ENCODE measurements at places on chromosomes 3 and 15.

GRCh38 chr3:178982137-178982536, 89.5 kb downstream of the ZMAT3 start:
- H3K4me3 ChIP-seq: no peak overlapping the region
- no peaks in the 10 kb centered on the region for H3K4me1 ChIP-seq
- DNase-seq: no peak
- H3K27ac ChIP-seq: no peak overlapping the region
- H3K27me3 ChIP-seq: no peaks in the 10 kb centered on the region

- DNase-seq: no peak
- no peak overlapping the region for H3K4me3 ChIP-seq
- no peaks in the 10 kb centered on the region for H3K36me3 ChIP-seq
- no peaks in the 10 kb centered on the region for H3K4me1 ChIP-seq
- no peaks in the 10 kb centered on the region for H3K27me3 ChIP-seq
Observed at GRCh38 chr3:195450731-195451229, 8.0 kb upstream of the ACAP2 start.

DNA sequence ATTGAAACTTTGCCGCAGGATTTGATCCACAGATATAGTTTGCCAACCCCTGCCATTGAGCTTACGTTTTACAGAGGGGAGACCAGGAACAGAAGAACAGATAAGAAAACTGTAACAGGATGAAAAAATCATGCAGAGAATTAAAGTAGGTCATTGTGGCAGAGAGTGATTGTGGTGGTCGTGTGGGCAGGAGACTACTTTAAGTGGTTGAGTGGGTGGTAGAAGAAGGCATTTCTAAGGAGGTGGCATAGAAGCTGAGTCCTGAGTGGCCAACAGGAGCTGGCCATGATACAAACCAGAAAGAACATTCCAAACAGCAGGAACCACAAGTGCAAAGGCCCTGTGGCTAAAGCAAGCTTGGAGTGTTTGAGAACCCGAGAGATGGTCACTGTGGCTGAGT, 34.5 kb downstream of the COLQ start:
- no peak overlapping the region for H3K27ac ChIP-seq
- no peaks in the 10 kb centered on the region for H3K36me3 ChIP-seq
- DNase-seq: no peak
- no peaks in the 10 kb centered on the region for H3K27me3 ChIP-seq
- no peaks in the 10 kb centered on the region for H3K4me1 ChIP-seq

DNA sequence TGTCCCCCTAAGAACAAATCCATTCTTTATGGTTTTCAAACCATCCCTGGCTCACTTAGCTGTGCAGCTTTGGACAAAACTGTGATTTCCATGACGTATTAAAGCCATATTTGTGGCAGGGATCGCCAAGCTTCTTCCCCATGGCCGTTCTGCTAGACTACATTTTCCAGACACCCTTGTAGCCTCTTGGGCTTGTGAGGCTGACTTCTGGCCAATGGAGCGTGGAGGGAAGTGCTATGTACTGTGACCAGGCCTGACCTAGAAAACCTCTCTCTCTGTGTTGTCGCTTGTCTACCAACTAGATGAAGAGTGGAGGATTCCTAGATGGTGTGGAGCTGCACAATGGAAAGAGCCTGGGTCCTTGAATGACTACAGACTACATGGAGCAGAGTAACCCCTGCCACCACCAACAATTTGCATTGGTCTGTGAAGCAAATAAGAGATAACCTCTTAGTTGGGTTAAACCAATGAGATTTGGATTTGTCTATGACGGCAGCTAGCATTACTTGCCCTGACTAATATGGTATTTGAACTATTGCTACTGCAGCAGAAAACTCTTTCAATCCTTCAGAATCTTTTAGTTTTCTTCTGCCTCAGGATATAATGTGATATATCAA, 22.1 kb upstream of the MGLL start:
- H3K4me1 ChIP-seq: no peaks in the 10 kb centered on the region
- DNase-seq: no peak
- H3K27me3 ChIP-seq: no peaks in the 10 kb centered on the region
- no peak overlapping the region for H3K4me3 ChIP-seq
- no peak overlapping the region for H3K27ac ChIP-seq

GRCh38 chr15:65072617-65073016, 3.9 kb upstream of the KBTBD13 start:
- no peak for DNase-seq
- H3K27me3 ChIP-seq: no peaks in the 10 kb centered on the region
- H3K27ac ChIP-seq: no peak overlapping the region
- no peak overlapping the region for H3K4me3 ChIP-seq

GRCh38 chr15:96402403-96402802, 71.9 kb downstream of the NR2F2 start:
- H3K4me1 ChIP-seq: no peaks in the 10 kb centered on the region
- no peak overlapping the region for H3K27ac ChIP-seq
- H3K27me3 ChIP-seq: no peaks in the 10 kb centered on the region
- no peaks in the 10 kb centered on the region for H3K36me3 ChIP-seq

DNA sequence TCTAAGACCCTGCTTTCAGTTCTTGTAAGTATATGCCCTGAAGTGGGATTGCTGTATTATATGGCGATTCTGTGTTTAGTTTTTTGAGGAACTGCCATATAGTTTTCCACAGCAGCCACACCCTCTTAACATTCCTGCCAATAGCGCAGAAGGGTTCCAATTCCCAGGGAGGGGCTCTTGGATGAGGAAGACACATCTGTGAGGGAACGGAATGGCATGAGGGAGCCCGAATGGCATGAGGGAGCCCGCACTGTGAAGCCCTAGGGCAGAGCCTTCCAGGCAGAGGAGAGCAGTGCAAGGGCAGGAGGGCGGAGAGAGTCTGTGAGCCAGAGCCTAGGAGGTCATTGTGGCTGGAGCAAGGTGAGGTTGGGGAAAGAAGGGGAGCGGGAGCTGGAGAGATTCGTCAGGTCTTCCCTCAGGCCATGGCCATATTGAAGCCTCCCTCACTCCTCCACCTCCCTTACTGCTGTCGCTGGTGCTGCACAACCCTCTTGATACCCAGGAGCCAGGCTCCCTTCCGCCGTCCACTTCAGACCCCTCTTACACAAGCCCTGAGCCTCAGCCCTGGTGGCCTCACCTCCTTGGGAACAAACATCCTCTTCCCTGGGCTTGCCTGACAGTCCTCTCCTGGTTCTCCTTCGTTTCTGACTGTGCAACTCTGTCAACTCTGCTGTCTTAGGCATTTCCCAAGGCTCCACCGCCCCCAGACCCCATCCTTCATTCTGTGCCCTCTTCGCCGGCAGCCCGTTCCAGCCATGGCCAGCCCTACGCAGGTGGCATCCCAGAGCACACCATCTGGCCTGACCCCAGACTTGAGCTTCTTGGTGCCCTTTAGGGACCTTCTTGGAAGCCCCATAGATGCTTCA, 51.4 kb downstream of the FGD5 start:
- H3K27ac ChIP-seq: no peak overlapping the region
- no peak overlapping the region for H3K4me3 ChIP-seq
- DNase-seq: peak; percentile 35
- no peaks in the 10 kb centered on the region for H3K27me3 ChIP-seq
- no peaks in the 10 kb centered on the region for H3K36me3 ChIP-seq

- H3K4me3 ChIP-seq: no peak overlapping the region
- no peaks in the 10 kb centered on the region for H3K36me3 ChIP-seq
- DNase-seq: no peak
- H3K27ac ChIP-seq: peak overlapping the region; percentile 68
- no peaks in the 10 kb centered on the region for H3K27me3 ChIP-seq
Observed at GRCh38 chr15:89666184-89666857, 11.1 kb upstream of the KIF7 start.

DNA sequence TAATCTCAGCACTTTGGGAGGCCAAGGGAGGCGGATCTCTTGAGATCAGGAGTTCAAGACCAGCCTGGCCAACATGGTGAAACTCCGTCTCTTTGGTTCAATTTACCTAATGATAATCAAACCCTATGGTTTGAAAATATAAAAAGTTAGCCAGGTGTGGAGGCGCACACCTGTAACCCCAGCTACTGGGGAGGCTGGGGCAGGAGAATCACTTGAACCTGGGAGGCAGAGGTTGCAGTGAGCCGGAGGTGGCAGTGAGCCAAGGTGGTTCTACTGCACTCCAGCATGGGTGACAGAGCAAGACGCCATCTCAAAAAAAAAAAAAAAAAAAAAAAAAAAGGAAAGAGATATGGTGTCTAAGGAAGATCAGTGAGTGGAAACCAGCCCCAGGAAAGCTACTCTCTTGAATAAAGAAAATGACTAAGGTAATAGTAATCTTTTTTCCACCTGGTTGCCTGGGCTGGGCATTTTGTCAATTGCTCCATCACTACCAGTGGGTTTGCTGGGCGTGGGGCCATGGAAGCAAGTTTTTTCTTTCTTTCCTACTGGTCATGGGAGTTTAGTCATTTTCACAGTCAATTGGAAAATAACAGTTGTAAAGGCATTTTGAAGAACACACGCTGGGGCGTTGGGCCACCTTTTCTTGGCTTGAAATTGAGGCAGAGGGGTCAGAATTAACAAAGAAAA, 387.6 kb upstream of the RGMA start:
- H3K27me3 ChIP-seq: no peaks in the 10 kb centered on the region
- H3K4me1 ChIP-seq: no peaks in the 10 kb centered on the region
- DNase-seq: no peak
- no peaks in the 10 kb centered on the region for H3K36me3 ChIP-seq

DNA sequence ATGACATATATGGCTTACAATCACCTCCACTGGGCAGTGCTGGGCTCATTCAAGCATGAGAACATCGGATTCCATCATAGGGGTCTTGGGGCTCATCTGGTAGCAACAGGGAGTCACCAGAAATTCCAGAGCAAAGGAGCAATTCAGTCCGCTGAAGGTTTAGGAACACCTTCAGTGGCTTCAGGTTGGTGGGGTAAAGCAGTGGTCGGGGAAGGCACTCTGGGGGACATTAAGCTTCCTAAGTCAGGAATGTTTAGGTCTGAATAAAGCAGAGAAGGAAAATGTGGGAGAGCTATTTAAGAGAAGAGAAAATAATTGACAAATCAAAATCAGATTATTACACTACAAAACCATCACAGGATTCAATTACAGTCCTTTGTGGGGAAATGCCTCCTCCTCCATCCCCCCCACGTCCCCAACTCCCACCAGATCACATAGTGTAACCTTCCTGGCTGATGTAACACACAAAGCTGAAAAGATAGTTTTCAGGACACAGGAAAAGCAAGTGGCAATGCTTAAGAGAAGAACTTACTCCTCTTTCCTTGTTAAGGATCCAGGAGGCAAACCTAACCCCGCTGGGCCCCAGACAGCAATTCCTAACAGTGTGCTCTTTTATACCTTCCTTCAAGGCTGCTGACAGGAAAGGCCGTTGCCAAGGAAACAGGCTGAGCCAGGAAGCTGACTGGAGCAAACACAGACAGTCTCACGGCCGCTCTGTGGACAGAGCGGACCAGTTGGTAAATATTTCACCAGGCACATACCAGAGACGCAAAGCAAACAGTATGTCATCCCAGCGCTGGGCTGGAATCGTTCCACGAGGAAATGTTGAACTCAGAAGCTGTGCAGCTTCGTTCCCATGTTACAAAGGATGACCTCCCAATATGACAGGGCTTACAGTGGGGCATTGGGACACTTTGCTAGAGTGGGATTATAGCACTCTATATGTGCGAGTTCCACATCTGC, 57.5 kb upstream of the LMCD1 start:
- no peaks in the 10 kb centered on the region for H3K27me3 ChIP-seq
- peak; percentile 80 for DNase-seq
- no peak overlapping the region for H3K27ac ChIP-seq
- H3K4me1 ChIP-seq: peaks cover 27% of the 10 kb centered on the region
